Dermis microvascular lymphatic vessel endothelial cell (primary cell): ENCODE measurements at places on chromosomes 7 and 10. TPM values are rescaled to one million over a fixed set of nuclear protein-coding genes. Genes with fewer than 3 reads are reported as not detected.

ZNF655 gene
- 4.0 and 8.5 TPM in 2 replicates for total RNA-seq

MEST gene
- total RNA-seq: 0.64 and 1.4 TPM in 2 replicates

MINPP1 gene
- 14.6 and 17.7 TPM in 2 replicates for total RNA-seq

CYP2E1 gene
- total RNA-seq: 0.13 TPM in 1 of 2 replicates, not detected in the other

VWDE gene
- under 0.01 TPM in 2 replicates for total RNA-seq

FXYD4 gene
- not detected in 2 replicates for total RNA-seq

GDF2 gene
- not detected in 2 replicates for total RNA-seq

AKR1C1 gene
- total RNA-seq: 30.8 and 81.5 TPM in 2 replicates

OR2A25 gene
- not detected in 2 replicates for total RNA-seq

NYAP1 gene
- 2.1 and 3.9 TPM in 2 replicates for total RNA-seq

PTPRZ1 gene
- not detected in 2 replicates for total RNA-seq

IGF2BP3 gene
- 4.3 and 12.3 TPM in 2 replicates for total RNA-seq

CPA4 gene
- total RNA-seq: not detected in 2 replicates

ITIH2 gene
- not detected in 2 replicates for total RNA-seq

DNA sequence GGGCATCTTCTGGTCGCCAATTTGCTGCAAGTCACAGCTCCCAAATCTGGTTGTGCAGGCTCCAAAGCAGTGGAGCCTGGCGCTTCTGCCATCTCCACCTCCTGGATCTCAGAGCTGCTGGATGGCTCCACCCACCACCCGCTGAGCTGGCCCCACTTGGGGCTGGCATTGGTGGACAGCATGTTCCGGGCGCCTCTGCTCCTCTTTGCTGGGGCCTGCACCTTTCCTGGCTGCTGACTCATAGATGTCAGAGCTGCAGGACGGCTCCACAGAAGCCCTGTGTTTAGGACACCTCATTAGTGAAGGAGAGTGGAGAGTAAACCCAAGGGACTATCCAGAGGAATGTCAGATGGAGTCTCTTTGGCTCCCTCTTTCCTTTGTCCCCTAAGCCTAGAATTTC, 27.4 kb downstream of the MAPK8 start:
- DNase-seq: no peak

DNA sequence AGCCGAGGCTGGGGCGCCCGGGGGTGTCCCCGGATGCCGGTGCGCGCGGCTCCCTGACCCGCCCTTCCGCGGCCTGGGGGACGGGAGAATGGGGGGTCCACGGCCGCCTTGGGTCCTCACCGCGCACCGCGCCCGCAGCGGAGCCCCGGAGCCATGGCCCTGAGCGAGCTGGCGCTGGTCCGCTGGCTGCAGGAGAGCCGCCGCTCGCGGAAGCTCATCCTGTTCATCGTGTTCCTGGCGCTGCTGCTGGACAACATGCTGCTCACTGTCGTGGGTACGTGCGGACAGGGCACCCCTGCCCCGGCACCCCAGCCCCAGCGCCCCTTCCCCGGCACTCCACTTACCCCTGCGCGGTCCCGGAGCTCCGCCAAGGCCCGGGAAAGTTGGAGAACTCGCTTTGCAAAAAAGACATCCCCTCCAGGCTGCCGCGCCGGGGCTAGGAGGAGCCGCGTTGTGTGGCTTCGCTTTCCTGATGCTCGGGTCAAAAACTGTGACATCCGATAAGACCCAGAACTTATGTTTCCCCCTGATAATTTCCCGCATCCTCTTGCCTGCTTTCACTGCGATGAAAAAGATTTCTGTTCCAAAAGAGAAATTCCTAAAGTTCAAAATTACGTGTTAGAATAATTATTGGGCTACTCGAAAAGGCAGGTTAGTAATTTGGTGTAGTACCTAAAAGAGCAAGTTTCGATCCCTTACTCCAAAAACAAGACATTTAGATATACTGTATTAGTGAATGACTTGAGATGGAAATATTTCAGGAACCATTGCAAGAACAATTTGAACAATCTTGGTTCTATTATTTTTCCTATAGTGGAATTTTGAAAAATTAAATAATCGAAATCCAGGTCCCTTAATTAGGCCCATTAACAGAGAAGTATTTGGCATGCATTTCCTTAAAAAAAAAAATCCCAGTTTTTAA, 888 bp downstream of the SLC18A2 start:
- no peak for DNase-seq

- DNase-seq: peak; percentile 56
Measured at GRCh38 chr10:51389415-51390321, 309.7 kb downstream of the CSTF2T start.

GRCh38 chr10:60661637-60662036, 116.6 kb upstream of the CDK1 start:
- no peak for DNase-seq

DNA sequence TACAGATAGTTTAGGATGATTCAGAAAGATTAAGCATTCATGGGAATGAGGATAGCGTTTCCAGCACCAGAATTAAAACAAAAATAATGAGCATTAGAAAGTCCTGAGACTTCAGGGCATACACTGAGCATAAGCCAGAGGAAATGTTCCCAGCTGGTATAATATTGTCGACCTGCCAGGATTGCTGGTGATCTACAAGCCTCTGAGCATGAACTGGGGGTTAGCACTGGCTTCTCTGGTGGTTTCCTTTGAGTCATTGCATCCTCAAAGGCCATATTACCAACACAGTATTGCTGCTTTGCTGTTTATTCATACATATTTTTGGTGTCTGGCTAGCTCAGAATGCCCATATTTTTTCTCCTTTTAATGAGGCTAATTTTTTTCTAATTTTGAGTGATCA, 10.7 kb upstream of the ATRNL1 start:
- no peak for DNase-seq

DNA sequence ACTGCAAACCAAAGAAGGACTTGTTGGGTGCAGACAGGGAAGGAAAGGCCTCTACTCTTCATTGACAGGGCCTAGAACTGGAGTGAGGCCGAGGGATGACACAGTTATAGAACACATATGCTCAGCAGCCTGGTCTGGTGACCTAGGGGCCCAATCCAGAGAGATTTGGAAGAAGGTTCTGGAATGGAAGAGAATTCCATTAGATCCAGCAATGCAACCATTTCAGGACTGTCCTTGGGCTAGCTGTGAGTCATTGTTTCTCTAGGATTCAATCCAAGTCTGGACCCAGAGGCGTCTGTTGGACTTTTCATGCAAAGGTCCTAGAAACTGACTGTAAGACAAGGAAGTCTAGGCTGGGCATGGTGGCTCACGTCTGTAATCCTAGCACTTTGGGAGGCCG, 59.2 kb downstream of the WIPF3 start:
- DNase-seq: peak; percentile 69

- DNase-seq: no peak
Measured at GRCh38 chr7:124324262-124324661, 291.4 kb upstream of the TMEM229A start.

DNA sequence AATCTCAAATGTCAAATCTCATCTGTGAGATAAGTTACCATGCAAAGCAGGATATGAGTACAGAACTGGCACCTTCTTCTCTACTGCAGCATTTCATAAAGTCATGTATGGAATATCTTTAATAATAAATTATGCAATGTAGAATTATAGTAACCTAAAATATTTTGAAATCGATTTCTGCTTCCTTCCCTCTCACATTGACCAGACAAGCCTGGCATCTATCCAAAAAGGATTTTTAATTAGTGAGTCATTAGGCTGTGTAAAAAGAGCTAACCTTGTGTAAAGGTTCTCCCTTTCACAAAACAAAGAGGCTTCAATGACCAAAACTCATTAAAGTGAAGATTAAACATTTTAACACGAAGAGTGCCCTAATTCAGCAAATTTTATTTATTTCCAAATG, 48.8 kb upstream of the EXOC6 start:
- DNase-seq: no peak

DNA sequence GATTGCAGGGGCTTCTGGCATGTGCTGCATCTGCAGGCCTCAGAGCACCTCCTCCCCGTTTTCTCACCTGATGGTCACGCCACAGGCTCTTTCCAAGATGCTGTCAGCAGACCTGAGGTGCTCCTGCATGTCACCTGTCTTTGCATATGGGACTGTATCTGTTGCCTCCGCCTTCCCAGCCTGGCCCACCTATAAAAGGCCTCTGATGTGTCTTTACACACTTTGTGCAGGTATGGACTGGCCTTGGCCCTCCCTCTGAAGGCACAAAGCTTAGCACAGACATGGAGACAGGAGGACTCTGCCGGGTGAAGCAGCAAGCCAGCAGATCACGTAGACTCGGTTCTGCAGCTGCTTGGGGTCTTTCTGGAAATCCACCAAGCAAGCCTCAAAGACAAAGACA, 220.9 kb upstream of the PPP2R2D start:
- DNase-seq: no peak

- no peak for DNase-seq
Measured at GRCh38 chr7:105345003-105345402, 43.7 kb downstream of the SRPK2 start.

- no peak for DNase-seq
Measured at GRCh38 chr10:125770844-125771243, 4.8 kb downstream of the MMP21 start.

GRCh38 chr10:71554671-71555070, 158.0 kb downstream of the CDH23 start:
- DNase-seq: peak; percentile 49

- peak; percentile 49 for DNase-seq
Measured at GRCh38 chr7:131501930-131502685, 54.3 kb downstream of the PODXL start.

DNA sequence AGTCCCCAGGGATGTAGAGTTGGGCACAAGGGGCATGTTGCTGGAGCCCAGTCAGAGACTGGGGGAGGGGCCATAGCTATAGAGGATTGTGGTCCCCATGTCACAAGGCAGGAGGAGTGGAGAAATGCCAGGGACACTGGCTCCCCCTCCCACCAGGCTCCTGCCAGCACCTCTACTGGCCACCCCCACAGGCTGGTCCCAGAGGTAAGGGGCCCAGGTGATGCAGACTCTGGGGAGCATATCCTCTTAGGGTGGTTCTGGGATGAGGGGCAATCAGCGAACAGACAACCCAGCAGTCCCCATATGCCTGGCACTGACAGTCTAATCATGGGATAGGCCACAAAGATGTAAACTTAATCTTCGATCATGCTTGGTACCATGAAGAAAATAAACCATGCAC, 21.2 kb downstream of the C10orf71 start:
- no peak for DNase-seq

DNA sequence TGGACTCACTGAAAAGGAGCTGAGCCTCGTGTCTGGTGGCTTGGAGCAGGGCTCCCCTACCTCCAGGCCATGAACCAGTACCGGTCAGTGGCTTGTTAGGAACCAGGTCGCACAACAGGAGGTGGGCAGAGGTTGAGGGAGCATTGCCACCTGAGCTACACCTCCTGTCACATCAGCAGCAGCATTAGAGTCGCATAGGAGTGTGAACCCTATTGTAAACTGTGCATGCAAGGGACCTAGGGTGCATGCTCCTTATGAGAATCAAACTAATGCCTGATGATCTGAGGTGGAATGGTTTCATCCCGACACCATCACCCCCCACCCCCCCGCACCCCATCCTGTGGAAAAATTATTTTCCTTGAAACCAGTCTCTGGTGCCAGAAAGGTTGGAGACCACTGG, 50.4 kb downstream of the TSPAN15 start:
- DNase-seq: no peak

GRCh38 chr10:86258499-86258898, 108.1 kb downstream of the GRID1 start:
- no peak for DNase-seq

DNA sequence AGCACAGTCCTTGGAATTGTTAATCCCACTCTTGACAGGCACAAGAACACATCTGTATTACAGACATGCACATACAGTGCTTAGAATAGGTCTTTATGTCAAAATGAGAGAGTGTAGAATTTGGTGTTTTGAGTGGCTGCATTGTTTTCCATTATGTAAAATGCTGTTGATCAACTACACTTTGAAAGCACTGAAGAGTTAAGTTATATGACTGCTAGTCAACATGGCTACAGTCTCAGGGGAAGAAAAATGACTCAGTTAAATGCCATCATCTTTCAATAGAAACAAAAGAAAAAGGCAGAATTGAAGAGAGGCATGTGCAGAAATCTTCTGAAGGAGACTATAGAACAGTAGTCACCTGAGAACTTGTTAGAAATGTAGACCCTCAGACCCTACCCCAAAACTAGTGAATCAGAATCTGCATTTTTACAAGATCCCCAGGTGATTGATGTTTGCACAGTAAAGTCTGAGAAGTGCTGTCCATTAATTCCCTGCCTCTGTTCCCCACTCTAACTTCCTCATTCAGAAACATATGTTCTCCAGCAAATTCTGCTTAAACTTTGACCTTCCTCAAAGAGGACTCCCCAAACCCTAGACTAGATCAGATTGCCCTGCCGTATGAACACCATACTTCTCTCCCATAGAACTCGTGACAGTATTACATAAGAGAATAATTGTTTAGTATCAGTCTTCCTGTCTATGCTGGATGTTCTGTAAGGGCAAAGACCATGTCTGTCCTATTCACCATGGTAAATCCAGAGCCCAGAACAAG, 16.0 kb downstream of the SND1 start:
- no peak for DNase-seq

DNA sequence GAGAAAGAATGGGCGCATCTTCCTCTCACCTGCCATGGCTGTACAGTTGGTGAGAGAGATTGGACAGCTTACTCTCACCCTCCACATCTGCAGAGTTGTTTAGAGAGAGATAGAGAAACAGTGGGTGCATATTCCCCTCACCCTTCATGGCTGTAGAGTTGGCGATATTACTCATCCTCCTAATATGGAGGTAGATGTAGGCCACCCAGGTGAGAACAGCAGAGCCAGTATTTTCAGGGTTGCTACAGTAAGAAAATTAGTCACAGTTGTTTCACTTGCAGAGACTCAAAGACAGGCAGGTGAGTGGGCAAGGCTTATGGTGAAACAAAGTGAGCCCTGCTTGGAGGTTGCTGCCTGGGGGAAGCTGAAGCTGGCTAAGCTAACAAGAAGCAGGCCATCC, 65.0 kb upstream of the PFKP start:
- no peak for DNase-seq

DNA sequence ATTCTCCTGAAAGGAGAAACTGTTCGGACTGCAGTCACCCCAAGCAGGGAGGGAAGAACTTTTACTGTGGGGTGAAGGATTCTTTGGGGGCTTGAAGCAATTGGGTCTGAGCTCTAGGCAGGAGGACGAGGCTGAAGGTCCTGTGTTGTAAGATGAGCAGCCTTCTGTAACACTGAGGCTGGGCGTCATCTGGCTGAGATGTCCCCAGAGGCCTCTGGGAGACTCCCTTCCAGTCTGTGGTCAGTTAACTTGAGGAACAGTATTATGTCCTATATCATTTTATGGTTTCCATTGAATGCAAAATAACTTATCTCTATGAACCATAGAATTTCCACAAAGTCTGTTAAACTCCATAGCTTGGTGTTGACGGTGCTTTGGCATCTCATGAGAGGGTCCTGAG, 26.3 kb downstream of the FIGNL1 start:
- no peak for DNase-seq

DNA sequence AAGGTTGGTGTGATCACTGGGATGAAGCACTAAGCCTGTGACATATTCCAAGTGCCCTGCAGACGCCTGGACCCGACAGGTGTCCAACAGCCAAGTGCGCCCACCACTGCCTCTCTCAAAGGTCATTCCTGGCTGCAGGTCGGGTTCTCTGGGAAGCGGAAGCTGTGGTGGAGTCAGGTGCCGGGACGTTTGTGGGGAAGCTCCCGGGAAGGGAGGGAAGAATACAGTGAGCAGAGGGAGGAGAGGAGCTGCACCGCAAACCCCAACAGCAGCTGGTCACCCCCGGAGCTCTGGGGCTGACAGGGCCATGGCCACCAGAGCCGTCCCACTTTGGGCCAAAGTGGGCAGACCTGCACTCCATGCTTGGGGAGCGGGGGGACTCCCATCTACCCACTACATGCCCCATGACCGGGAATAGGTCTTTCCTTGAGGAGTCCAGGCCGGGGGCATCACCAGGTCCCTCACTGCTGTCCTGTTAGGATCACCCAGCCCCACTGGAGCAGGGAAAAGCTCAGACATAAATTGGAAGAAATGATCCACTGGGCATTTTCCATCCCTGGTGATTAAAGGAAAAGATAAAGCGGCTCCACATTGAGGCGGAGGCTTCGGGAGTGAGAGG, 84.5 kb upstream of the PPP2R2D start:
- no peak for DNase-seq
